ENCODE measurements at places on chromosomes 11 and 22.

DNA sequence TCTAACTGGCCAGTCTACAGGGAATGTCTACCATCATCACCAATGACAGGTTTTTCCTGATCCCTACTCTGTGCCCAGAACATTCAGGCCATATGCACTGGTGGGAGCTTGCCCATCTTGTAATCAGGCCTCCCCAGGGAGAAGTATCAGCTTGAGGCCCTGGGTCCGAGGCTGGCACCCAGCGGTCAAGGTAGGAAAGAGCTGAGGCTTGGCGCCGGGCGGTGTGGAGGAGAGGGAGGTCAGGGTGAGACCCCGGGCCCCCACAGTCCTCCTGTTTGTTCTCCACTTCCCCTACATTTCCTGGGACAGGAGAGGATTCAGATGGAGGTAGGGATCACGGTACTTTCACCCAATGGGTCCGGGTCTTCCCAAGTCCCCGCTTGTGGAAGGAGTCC is 15.5 kb downstream of the TSKU start:
- no peak for DNase-seq

DNA sequence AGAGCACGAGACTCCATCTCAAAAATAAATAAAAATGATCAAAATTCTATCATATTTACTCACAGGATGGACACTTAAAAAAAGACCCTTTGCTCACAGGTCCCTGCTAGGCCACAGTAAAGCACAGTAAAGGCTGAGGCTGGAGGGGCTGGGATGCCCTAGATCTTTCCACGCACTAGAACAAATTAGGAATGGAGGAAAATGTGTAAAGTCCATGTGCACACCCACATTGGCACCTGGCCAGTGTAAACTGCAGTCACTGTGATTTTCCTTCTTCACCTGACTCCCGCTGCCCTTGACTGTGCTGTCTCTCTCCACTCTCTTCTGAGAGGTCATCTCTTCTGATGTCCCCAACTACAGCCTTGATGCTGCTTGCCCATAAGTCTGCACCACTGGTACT is 195.5 kb downstream of the EFCAB6 start:
- DNase-seq: peak; percentile 11

GRCh38 chr11:13104619-13105236 is 95.6 kb downstream of the RASSF10 start:
- no peak for DNase-seq

GRCh38 chr11:130548491-130548833 is 100.0 kb downstream of the ADAMTS15 start:
- DNase-seq: no peak

DNA sequence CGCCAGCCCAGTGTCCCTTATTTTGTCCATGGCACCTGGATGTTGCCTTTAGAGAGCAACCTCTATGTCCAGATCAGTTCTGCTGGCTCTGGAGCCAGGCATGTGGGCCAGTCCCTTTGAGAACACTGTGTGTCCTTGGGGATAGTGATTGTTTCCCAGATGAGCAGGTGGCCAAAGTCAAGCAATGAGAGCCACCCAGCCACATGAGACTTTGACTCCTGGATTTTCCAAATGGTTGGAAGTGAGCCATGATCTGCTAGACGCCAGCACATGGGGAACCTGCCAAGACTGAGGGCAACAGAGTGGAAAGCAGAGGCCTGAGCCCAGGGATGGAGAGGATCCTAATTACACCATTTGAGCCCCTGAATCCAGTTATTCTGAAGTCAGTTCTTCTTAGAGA is 479.8 kb downstream of the OPCML start:
- DNase-seq: no peak

- DNase-seq: no peak
These were observed 13.1 kb upstream of the MS4A10 start for GRCh38 chr11:60771879-60772525.

DNA sequence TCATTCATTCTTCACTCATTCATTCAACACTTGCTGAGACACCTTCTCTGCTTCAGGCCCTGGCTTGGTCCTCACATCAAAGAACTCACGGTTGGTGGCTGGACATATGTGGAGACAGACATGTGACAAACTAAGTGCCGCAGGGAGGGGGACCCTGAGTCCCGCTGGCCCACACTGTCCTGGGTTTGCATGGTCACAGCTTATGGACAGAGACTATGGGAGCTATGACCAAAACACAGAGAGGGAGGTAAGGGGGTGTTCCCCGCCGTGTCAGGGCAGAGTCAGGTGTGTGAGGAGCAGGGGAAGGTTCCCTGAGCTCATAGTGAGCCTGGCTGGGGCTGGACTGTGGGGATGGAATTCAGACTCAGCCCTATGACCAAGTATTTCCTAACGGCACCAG is 123.1 kb downstream of the MPPED1 start:
- no peak for DNase-seq

GRCh38 chr11:128731041-128731663 is 37.3 kb downstream of the FLI1 start:
- no peak for DNase-seq

DNA sequence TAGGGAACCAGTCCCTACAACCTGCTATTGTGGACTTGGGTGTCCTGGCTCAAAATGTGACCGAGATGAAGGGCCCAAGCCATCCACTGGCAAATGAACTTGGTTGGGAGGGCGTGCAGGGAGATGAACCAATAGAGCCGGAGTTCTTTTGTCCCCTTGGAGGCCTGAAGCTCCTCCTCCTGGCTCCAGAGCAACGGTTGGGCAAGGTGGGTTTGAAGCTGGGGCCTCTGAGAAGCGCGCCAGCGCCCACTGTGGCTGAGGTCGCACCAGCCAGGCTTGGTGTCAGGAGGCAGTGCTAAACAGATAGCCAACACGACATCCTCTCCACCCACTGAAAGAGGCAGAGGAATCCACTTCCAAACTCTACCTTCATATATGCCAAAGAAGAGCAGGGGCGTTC is 36.0 kb upstream of the PACSIN2 start:
- no peak for DNase-seq

DNA sequence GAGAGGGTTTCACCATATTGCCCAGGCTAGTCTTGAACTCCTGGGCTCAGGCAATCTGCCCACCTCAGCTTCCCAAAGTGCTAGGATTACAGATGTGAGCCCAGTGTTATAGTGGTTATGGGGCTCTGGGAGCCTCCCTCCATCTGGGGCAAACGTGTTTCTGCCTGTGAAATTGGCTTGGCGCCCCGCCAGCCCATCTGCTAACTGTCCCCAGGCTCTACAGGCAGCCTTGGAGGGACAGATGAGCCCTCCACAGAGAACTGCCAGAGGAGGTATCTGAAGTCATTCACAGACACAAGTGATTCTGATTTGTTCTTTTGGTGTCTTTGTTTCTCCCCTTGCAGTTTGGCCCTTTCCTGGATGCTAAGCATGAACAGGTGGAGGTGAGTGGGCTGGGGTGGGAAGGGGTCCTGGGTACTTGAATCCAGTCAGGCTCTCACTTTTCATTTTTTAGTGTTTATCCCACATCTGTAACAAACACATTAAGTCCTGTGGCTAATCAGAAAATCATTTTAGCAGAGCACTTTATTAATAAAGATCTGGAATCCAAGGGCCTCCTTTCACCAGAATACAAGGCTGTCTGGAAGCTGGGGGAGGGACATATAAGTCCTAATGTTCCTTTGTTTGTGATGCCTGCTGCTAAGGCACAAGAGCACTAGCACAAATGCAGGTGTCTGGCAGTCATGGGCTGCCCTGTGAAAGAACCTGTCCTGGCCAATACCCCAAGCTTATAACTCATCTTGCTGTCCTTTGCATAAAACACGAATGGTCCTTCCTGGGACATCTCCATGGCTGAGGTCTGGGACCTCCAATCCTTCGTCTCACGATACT is 25.7 kb upstream of the CDC42EP2 start:
- no peak for DNase-seq

DNA sequence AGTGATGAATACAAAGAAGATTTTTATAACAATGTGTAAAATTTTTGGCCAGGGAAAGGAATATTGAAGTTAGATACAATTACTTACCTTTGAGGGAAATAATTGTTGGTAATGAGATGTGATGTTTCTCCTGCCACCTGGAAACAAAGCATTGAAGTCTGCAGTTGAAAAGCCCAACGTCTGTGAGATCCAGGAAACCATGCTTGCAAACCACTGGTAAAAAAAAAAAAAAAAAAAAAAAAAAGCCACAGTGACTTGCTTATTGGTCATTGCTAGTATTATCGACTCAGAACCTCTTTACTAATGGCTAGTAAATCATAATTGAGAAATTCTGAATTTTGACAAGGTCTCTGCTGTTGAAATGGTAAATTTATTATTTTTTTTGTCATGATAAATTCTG is 5.3 kb downstream of the BIRC3 start:
- DNase-seq: no peak

- DNase-seq: no peak
These were observed 109.2 kb downstream of the CSNK2A3 start for GRCh38 chr11:11243590-11244469.

DNA sequence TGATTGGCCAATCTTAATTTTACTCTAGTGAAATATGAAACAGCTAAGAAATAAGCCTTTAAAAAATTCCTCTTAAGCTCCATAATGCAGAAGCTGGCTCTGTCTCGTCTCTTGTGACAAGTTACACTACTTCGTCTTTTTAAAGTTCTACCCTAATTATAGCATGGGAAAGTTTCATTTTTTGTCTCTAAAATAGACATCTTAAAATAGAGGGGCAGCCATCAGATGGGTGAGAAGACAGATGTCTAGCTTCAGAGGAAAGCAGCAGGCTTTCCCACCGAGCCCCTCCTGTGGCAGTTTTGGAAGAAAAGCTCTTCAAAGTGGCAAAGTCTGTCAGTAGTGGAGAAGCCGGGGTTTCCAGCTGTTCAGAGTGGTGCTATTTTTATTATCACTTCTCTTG is 39.5 kb downstream of the XRRA1 start:
- no peak for DNase-seq

DNA sequence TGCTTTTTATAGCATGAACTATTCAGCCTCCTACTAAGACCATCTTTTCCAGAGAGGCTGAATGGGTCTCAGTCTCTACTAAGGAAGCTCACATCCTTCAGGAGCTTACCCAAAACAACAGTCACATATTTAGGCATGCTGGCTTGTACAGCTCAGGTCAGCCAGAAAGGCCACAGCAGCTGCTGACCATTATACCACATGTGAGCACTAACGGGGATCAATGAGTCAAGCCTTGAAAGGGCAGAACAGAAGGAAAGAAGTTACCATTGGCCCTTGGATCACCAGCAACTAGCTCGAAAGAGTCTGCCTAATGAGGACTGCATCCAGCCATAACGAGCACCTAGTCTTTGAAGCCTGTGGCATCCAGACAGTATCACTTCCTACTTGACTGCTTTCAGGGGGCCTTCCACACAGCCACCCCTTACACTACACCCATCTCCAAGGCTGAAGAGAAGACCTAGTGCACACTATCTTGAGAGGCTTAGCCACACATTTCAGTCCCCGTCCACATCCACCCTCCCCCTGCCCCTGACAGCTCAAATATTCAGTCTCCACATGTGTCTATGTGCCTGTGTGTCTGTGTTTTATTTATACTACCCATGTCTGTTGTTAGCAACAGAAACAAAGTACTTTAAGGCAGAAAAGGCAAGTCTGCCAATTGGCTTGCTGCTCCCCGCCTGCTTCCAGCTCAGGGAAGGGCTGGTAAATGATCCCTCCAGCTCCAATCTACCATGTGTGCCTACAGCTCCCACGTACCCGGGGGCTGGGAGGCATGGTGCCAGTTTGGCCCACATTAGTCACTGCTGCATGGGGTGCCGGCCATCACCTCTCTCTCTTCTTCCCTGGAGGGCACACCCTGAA is 95.5 kb downstream of the RPL27A start:
- no peak for DNase-seq

DNA sequence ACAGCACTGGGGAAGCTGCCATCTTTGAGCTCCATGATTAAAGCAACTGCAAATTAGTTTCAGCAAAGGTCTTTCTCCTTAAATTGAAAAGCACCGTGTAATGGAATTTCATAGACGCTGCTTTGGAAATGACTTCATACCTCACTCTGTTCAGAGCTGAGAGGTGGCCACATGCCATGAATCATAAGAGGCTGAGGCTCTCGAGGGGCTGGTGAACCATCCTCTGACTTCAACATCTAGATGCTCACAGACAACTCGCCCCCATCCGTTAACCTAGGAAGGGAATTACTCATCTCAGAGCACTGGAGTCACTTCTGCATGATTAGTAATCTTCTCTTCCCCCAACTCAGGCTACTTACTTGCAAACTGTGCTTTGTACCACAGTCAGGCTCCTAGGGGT is 122.3 kb downstream of the RCN1 start:
- DNase-seq: no peak

DNA sequence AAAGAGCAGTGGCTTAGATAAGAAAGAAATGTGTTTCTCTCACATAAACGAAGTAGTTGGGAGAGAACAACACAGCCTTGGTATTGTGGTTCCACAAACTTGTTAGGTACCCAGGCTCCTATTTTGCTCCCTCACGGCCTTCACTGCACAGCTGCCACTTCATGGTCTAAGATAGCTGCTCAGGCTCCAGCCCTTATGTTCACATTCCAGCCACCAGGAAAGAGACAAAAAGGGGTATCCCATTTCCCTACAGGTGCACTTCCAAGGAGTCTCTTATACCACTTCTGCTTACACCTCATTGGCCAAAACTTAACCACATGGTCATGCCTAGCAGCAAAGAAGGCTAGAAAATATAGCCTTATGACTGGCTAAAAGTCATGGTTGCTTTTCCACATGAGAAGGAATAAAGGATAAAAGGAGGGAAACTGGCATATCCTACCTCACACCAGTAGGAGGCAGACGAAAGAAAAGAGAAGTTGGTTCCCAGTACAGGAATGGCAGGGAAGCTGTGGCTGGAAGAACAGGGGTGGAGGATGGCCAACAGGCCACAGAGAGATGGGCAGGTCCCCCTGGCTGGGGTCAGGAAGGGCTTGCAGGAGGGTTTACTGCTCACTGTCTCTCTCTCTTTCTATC is 5.4 kb upstream of the HDHD5 start:
- no peak for DNase-seq

- no peak for DNase-seq
These were observed 60.6 kb upstream of the CRYBB3 start for GRCh38 chr22:25139062-25139461.

DNA sequence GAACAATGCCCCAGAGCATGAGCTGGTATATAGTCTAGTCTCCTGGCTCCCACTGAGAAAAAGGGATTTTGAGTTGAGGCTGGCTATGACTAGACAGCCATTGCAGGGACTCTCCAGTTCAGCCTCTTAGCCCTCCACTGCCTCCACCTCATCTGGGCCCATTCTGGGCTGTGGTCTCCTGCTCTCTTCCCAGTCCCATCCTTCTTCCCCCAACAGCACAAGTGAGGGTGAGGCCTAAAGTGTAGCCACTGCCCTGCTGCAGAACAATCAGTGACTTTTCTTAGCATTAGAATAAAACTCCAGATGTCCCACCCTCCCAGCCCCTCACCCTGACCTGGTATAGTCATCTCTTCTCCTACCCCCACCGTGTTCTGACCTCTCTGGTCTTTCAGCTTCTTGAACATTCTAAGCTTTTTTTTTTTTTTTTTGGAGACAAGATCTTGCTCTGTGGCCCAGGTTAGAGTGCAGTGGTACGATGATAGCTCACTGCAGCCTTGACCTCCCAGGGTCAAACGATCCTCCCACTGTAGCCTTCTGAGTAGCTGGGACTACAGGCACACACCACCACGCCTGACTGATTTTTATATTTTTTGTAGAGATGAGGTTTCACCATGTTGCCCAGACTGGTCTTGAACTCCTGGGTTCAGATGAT is 4.3 kb downstream of the MED15 start:
- no peak for DNase-seq
